Panc1 (cell line): ENCODE measurements at places on chromosomes 4 and X.

GRCh38 chr4:77821775-77822174, 2.6 kb upstream of the CNOT6L start:
- DNase-seq = no peak

GRCh38 chrX:22424122-22424915, 151.6 kb downstream of the CBLL2 start:
- no peak for DNase-seq

- no peak for DNase-seq
Measured at GRCh38 chr4:957231-957580, 16.2 kb downstream of the DGKQ start.

DNA sequence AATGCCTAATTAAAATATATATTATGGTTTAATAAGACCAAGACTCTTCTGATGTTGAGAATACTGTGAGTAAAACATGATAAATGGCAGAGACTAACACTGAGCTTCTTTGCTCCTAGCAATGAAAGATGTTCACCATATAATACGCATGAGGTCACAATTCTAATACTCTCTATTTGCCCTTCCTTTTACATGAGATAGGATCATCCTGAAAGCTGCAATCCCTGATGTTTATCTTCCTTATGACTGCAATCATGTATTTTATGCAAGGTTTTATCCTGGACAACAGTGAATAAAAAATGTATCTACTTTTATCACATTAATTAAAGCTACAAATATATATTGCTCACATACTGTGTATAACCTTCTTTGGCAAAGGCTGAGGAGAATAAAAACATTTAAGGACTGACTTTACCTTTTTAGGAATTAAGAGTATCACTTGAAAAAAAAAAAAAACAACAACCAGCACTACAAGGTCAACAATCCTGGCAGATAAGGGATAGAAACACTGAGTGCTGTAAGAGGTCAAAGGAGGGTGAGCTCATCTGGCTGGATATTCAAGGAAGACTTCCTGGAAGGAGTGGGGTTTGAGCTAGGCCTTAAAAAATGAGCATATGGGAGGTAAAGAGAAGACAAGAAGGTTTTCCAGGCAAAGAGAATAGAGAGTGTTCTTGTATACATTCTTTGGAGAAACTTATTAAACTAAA, 99.9 kb downstream of the AREG start:
- no peak for DNase-seq

DNA sequence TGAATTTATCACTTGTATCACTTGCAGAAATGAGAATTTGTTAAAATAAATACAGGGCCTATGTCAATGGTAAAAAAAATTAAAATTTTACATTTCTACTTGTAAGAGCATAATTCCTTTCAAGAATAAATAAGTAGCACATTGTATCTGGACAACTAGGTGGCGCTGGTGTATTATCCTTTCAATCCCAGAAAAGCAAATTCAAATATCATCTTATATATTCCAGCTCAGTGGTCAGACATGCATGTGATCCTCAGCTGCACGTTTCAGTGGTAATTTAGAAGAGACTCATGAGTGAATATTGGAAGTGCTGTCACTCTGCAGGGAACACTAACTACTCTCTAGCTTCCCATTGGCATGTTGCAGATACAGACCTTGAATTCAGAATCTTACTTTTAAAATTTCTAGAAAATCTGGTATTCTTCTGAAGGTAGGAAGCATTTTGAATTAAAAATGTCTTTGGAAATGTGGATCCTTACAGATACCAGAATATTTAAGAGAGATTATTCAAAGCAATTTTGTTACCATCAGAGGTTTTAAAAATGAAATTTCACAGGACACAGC, 1414.7 kb upstream of the TENM3 start:
- DNase-seq = peak; percentile 35

GRCh38 chr4:147479786-147480185, 1.1 kb upstream of the EDNRA start:
- DNase-seq = no peak

GRCh38 chrX:133633950-133634349, 218.7 kb upstream of the GPC4 start:
- no peak for DNase-seq

DNA sequence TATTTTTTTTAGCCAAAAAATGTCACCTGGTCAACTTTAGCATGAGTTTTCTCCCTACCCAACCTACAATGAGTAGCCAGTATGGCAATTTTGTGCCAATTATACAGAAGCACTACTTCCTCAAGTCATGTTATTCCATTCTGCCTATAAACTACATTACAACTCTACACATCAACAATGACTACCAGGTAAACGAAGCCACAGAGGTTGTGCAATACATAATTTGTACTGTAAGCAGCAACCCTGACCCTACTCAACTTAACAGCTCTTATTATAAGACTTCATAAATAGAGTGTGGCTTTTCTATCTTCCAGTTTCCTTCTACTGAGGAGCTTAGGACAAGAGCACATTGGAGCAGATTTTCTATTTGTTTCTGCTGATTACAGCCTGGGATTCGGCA, 160.5 kb downstream of the HS3ST1 start:
- no peak for DNase-seq

DNA sequence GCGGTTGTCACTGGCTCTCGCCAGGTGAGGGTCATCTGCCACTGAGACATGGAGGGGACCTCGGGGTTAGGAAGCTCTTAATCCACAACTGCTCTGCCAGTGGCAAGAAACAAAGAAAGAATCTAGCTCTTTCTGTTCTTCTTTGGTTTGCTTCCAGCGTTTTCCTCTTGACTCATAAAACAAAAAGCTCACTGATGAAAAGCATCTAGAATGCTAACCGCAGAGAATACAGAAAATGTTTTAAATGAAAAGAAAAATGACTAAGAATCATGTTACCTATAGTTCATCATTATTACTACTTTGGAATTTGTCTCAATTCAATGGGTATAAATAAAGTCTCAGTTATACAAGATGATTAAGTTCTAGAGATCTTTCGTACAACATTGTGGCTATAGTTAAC, 274.8 kb upstream of the TENM3 start:
- DNase-seq = no peak

GRCh38 chrX:140815868-140816267, 106.3 kb downstream of the LINC00632 start:
- no peak for DNase-seq

DNA sequence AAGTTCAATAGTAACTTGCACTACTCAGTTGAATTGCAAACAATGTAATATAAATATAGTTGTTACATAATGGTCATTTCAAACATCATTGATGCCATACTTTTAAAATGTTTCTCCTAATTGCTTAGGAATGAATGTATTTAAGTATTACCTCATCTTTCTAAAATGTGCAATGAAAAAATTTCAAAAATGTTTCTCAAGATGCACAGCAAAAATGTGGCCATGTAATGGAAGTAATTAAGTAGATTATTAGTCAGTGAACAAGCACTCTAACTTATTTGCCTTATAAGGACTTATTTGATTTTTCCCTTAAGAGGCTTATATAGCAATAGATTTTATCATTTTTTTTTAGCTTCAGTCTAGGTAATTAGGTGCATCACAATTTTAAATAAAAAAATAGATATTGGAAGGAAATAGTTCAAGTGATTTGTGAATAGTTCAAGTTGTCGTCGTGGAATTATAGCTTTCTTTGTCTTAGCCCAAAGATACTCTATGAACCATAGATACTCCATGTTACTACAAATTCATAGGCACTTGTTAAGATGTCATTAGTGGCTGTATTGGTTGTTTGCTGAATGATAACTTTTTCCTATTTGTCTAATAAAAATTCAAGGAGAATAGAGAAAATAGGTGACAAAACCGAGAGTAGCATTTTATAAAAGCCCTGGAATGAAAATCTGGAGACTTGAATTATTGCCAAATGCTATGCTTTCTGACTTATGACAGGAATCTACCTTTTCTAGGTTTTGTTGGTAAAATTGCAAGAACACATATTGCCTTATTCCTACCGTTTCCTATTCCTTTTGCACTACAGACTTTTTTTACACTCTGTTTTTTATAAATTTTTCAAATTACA, 118.5 kb downstream of the TLL1 start:
- DNase-seq = no peak

DNA sequence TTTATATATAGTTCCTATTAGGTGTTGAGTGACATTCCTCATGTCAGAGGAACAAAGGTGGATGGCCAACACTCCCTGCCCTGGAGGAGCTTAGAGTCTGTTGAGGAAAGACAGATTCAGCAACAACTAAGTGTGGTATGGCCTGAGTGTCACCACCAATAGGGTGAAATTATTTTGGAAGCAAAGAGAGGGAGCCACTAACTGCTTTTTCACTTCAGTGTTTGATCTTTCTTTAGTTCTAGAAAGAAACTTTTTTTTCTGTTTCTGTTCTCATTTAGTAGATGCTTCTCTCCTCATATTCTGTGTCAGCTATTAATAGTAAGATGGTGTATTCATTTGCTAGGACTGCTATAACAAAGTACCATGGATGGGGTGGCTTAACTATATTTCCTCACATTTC, 81.5 kb downstream of the ARX start:
- no peak for DNase-seq

DNA sequence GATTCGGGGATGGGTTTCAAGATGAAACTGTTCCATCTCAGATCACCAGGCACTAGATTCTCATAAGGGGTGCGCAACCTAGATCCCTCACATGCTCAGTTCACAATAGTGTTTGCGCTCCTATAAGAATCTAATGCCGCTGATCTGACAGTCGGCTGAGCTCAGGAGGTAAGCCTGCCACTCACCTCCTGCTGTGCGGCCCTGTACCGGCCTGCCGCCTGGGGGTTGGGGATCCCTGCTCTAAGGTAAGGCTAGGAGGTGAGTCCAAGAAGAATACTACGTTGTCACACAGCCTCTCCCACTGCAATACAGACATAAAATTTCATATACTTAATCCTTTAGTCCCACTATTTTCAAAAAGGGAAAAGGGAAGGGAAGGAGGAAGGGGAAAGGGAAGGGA, 213.4 kb upstream of the HCCS start:
- DNase-seq = no peak

DNA sequence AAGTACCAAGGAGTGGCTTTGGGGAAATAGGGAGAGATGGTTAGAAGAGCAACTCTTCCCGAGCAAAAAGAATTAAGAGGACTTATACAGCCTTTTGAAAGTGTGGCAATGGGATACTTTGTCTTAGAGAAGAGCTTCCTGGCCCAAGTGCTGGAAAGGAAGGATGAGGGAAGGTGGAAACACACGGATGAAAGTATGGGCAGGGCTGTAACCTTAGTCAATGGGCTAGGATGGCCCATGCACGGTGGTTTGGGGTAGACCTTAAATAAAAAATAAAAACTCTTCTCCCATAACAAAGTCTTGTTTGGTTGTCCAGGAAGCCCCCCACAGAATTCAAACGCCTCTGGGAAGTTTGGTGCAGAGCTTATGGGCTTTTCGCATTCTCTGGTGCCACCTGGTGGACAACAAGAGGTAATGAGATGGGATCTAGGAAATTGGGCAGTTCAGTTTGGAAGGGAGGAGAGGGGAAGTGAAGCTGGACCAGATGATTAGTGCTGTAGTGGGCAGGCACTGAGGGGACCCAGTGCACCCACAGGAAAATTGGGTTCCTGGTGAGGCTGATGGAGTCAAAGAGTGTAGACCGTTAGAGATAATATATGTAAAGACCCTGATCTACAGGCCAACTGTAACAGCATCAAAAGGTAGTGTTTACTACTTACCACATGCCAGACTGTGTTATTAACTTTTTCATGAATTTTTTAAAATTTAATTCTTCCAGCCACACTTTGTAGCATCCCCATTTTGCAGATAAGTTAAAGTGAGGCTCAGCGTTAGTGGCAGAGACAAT, 13.8 kb upstream of the ENOX2 start:
- DNase-seq = peak; percentile 35

DNA sequence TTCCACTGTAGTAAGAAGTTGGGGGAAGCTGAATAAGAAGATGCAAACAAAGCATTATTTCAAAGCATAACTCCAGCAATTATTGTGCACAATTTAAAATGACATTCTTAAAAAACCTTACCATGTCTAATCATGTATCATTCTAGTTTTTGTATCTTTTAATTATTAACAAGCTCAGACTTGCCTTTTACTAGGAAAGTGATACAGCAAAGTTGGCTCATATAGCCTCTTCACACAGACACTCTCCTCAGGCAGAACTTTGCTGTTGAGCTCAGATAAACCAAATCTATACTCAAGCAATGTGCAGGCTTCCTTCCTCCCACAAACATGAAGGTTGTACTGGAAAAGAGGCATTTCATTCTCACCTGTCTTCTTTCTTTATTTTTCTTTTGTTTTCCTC, 358.7 kb upstream of the EMCN start:
- no peak for DNase-seq

GRCh38 chr4:109589119-109589518, 29.1 kb downstream of the MCUB start:
- no peak for DNase-seq

DNA sequence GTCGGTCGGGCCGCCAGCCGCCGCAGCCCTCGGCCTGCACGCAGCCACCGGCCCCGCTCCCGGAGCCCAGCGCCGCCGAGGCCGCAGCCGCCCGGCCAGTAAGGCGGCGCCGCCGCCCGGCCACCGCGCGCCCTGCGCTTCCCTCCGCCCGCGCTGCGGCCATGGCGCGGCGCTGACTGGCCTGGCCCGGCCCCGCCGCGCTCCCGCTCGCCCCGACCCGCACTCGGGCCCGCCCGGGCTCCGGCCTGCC, 213 bp downstream of the NFKB1 start:
- DNase-seq = no peak

- DNase-seq = no peak
Measured at GRCh38 chr4:110120506-110120905, 77.9 kb downstream of the ELOVL6 start.

GRCh38 chr4:146302822-146303221, 88.5 kb downstream of the REELD1 start:
- no peak for DNase-seq

DNA sequence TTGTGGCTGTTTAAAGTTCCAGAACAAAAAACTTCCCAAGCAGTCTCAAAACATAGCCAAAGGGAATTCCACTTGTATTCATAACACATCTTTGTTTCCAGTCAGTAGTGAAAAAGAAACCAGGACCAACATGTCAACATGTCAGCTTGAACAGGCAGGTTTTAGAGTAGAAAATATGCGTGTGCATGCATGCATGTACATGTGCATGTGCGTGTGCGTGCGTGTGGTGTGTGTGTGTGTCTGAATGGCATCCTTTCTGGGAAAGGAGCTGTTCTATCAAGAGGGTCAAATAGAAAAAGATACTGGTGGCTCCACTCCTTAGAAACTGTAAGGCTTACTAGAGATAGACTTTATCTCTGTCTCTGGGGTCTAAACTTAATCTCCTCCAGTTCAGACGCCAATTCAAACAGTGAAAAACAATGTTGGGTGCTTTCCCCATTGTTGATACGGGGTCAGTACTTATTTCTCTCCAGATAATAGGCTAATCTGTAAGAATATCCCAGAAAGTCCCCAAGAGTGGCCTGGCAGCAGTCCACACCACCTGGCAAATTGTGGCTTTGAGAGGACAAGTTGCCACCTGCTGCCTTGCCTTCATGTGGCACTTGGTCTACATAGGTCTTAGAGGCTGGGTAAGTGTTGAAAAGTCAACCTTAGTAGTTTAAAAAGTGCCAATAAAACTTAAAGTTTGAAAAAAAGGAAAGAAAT, 110.4 kb downstream of the SCD5 start:
- no peak for DNase-seq

GRCh38 chr4:25984266-25984665, 70.2 kb downstream of the SMIM20 start:
- no peak for DNase-seq
